ENCODE measurements at places on chromosomes 11 and 22.

- DNase-seq, result peak; percentile 31
These were observed 5.3 kb upstream of the GALR3 start for GRCh38 chr22:37817705-37818408.

- DNase-seq, result no peak
These were observed 7.5 kb downstream of the SERPIND1 start for GRCh38 chr22:20781272-20781990.

- DNase-seq, result no peak
These were observed 18.6 kb downstream of the CCDC73 start for GRCh38 chr11:32775908-32776307.

DNA sequence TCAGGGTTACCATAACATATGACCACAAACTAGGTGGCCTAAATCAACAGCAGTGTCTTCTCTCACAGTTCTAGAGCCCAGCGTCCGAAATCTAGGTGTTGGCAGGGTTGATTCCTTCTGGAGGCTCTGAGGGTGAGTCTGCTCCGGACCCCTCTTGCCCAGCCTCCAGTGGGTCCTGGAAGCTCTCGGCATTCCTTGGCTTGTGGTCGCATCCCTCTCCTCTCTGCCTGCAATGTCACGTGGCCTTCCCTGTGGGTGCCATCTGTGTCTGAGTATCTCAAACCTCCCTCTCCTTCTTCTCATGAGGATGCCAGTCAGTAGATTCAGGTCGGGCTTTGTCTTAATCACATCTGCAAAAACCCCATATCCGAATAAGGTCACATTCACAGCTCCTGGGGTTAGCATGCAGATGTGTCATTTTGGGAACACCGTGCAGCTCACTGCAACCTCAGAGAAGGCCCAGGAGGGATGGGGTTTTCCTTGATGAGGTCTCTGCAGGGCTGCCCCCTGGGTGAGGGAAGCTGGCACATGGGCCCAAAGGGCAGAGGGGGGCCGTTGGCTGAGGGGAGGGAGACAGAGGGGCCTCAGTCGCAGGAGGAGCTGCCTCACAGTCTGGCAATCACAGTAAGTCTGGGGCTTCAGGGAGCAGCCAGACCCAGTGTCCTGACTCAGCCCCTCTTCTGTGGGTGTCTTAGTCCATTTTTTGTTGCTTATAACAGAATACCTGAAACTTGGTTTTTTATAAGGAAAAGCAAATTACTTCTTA, 41.2 kb downstream of the PARVG start:
- DNase-seq, result no peak

DNA sequence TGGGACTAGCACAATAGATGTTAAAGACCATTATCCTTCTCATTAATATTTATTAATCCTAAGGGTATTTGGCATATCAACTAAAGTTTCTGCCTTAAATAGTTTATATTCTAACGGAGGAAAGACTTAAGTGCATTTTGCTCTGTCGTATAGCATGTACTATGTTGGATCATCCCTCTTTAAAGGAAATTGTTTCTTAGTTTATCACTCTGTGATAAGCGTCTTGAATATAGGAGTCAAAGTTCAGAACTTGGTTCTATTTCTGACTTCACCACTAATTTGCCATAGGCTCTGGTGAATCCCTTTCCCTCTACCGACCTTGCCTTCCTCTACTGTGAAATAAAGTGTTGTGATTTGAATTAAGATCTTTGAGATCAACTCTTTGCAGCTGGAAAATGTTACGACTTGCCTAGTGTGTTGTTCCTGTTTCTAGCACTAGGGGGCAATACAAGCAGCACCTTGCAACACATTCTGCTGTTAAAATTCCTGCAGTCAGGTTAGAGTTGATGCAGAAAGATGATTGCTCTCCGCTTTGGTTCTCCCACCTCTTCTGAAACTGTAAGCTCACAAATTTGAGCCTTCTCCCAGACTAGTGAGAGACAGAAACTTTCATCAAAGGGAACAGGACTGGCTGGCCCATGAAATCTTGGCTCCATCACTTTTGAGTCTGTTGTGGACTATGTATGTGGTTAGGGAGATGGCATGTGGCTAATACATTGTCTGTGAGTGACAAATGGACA, 27.8 kb upstream of the ZNRF3 start:
- peak; percentile 41 for DNase-seq

DNA sequence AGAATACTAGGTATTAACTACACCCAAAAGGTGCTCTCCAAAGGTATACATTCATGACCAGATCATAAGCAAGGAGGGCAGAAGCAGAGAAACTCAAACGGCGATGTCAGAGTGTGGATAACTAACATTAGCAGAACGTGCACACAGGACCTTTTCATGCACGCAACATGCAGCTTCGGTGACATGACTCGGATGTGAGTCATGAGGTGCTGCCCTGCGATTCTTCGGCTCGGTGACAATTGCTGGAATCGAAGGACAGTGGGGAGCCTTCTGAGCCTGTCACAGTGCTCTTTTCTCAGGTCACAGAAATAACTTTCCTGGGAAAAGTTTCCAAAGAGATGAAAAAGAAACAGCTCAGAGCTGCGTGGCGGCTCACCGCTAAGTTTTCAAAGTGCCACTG, 418.5 kb upstream of the SYN3 start:
- DNase-seq, result no peak

DNA sequence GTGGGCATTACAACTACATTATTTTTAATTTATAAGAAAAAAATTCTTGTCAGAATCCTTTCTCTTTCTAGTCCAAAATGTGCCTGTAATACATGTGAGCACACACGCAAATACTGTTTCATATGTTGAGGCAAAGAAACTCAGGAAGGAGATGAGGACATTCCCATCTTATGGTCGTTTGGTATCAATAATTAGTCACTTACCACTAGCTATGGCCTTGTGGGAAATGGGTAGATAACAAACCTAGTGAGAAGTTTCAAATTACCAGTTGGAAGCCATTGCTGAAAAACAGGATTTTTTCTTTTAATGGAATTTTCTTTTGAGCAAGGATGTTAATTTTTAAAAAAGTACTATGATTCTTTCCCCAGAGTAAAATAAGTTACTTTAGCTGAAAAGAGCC, 25.7 kb downstream of the AMOTL1 start:
- no peak for DNase-seq

GRCh38 chr22:49226096-49226495, 601.6 kb downstream of the BRD1 start:
- no peak for DNase-seq

DNA sequence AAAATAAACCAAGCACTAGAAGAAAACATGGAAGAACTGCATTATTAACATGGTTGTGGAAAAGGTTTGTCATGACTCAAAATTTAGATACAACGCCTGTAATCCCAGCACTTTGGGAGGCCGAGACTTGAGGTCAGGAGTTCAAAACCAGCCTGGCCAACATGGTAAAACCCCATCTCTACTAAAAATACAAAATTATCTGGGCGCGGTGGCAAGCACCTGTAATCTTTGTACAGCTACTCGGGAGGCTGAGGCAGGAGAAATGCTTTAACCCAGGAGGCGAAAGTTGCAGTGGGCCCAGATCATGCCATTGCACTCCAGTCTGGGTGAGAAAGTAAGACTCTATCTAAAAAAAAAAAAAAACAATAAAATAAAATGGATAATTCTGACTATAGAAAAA, 23.7 kb downstream of the GNB1L start:
- no peak for DNase-seq

- DNase-seq, result no peak
These were observed 86.4 kb upstream of the SHISAL1 start for GRCh38 chr22:44398856-44399837.

DNA sequence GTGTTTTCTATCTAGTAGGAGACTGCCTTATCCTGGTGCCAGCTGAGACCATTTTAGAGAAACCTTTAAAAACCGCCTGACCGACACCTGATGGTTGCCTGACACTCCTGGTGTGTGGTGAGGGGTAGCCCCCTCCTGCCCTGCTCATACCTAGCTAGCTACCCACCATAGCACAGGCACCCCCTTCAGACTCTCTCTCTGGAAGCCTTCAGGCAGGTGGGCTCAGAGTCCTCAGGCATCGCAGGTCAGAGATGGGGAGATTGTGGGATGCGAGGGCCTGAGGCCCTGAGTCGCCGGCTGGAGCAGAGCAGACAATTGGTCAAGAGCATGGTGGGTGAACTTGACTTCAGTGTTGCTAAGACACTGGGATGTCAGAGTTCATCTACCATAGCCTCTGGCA, 424.6 kb downstream of the BRD1 start:
- no peak for DNase-seq

DNA sequence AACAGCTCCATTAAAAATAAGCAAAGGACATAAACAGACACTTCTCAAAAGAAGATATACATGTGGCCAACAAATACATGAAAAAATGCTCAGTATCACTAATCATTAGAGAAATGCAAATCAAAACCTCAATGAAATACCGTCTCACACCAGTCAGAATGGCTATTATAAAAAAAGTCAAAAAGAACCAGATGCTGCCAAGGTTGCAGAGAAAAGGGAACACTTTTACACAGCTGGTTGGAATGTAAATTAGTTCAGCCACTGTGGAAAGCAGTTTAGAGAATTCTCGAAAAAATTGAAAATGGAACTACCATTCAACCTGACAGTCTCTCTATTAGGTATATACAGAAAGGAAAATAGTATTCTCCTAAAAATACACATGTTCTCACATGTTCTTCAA, 102.4 kb upstream of the FIBIN start:
- no peak for DNase-seq

GRCh38 chr11:27471589-27472397, 797 bp downstream of the LGR4 start:
- DNase-seq, result no peak

GRCh38 chr11:57290288-57290687, 34.5 kb downstream of the TNKS1BP1 start:
- DNase-seq, result no peak

- DNase-seq, result no peak
These were observed 42.7 kb upstream of the NRIP3 start for GRCh38 chr11:9046481-9046880.

DNA sequence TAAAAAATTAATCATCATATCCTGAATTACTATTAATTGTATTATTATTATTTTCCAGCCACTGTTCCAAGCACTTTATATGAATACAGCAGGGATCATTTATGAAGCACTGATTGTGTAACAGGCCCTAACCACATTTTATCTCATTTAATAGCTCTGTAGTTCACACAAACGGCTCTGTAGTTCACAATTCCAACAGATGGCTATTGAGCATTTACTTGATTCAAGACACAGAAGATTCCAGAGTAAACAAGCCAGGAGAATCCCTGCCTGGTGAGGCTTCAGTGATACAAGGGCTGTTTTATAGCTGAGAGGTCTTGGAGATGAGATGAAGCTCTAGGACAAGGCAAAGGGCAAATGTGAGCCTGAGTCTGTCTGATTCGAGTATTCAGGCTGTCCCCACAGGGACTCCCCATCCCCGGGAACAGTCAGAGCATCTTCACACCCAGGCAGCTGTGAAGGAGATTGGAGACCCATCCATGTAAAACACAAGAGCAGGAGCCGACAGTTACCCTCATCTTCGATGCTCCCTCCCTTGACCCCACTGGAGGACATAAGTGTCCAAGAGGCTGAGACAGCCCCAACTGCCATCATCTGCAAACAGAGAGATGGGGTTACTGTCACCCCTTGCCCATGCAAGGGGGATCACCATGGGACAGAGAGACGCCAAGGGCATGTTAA, 222.5 kb downstream of the MN1 start:
- DNase-seq, result no peak

- no peak for DNase-seq
These were observed 2.3 kb upstream of the PTS start for GRCh38 chr11:112223754-112224532.

- DNase-seq, result no peak
These were observed 38.3 kb upstream of the MYH9 start for GRCh38 chr22:36425977-36426523.

- no peak for DNase-seq
These were observed 625.8 kb upstream of the B3GAT1 start for GRCh38 chr11:135037828-135038227.

DNA sequence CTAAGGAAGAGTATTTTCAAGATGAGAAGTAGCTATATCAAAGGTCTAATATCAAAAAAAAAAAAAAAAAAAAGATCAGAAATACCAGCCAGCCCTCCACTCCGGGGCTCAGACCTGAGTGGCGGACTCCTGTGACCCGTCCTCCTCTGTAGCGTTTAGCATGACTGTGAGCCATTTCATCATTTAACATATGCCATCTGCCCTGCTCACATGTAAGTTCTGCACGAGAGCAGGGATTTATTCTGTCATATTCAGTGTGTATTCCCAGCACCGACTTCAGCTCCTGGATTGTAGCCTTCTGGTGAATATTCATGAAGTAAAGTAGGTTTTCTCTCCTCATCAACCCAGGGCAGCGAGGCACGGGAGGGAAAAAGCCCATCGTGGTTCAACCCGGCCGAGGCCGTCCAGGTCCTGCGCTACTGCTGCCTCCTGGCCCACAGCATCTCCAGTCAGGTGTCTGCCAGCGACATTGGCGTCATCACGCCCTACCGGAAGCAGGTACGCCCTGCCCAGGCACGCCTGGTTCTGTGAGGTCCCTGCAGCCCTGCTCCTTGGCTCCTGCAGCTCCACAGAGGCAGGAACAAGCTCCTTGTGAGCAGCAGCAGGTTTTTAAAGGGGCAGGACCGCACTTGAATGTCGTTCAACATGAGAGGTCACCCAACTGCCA, 12.7 kb upstream of the PANX2 start:
- DNase-seq, result no peak
